CD8-positive, alpha-beta memory T cell (primary cell): ENCODE measurements at places on chromosomes 11 and 22.

- no peaks in the 10 kb centered on the region for H3K36me3 ChIP-seq
- H3K27me3 ChIP-seq: no peaks in the 10 kb centered on the region
- H3K4me3 ChIP-seq: no peak overlapping the region
- H3K4me1 ChIP-seq: no peaks in the 10 kb centered on the region
- DNase-seq: no peak
These were observed 380.1 kb downstream of the LARGE1 start for GRCh38 chr22:33539902-33540751.

- no peaks in the 10 kb centered on the region for H3K4me1 ChIP-seq
- H3K4me3 ChIP-seq: no peak overlapping the region
- no peaks in the 10 kb centered on the region for H3K36me3 ChIP-seq
- DNase-seq: no peak
These were observed 65.4 kb downstream of the GAB2 start for GRCh38 chr11:78351979-78352841.

DNA sequence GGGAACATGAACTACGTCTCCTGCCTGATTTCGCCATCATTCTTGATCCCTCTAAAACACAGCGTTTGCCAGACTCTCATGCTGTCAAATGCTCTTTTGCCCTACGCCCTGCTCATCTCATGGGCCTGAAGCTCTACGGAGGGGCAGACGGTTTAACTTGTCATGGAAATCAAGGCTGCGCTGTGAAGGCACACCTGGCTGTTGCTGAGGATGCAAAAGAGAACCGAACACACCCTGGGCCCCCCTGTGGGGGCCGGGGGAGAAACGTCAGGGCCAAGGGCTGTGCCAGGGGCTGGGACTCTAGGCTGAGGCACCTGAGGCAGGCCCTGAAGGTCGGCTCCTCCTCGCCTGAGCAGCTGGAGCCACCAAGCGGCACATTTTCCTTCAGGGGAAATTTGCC lies 957.2 kb downstream of the BRD1 start:
- no peak overlapping the region for H3K4me3 ChIP-seq
- H3K4me1 ChIP-seq: no peaks in the 10 kb centered on the region
- no peak overlapping the region for H3K27ac ChIP-seq
- H3K27me3 ChIP-seq: no peaks in the 10 kb centered on the region

DNA sequence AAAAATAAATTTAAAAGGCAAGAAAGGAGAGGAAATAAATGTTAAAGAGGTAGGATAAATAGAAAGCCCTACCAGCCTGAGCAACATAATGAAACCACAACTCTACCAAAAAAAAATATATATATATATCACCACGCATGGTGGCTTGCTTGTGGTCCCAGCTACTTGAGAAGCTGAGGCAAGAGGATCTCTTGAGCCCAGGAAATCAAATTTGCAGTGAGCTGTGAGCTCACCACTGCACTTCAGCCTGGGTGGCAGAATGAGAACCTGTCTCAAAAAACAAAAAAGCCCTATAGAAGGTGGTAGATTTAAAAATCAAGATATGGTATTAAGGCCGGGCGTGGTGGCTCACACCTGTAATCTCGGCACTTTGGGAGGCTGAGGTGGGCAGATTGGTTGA lies 10.5 kb downstream of the NUCB2 start:
- H3K36me3 ChIP-seq: no peaks in the 10 kb centered on the region
- H3K27me3 ChIP-seq: no peaks in the 10 kb centered on the region
- no peak overlapping the region for H3K4me3 ChIP-seq
- no peak for DNase-seq

GRCh38 chr22:20254975-20255946 lies 12.9 kb downstream of the RTN4R start:
- H3K36me3 ChIP-seq: no peaks in the 10 kb centered on the region
- H3K4me3 ChIP-seq: no peak overlapping the region
- H3K4me1 ChIP-seq: no peaks in the 10 kb centered on the region
- no peak overlapping the region for H3K27ac ChIP-seq
- no peak for DNase-seq

DNA sequence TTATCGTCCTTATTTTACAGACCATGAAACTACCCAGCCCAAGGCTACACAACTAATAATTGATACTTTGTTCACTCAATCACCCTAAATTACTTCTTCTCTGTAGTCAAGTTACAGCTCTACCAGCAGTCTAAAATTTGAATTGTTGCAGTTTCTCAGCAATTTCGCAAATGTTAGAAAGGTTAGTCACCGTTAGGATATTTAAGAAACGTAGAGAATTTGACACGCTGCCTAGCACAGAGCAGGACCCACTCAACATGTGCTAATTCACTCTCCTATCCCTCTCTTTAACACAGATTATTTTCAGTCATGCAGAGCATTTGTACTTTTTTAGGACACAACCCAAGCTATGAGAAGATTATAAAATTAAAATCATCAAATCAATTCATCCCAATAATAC lies 771.1 kb upstream of the LUZP2 start:
- no peak for DNase-seq
- H3K4me1 ChIP-seq: no peaks in the 10 kb centered on the region
- H3K4me3 ChIP-seq: no peak overlapping the region
- no peaks in the 10 kb centered on the region for H3K36me3 ChIP-seq

- H3K27me3 ChIP-seq: no peaks in the 10 kb centered on the region
- no peak overlapping the region for H3K27ac ChIP-seq
- DNase-seq: no peak
- no peak overlapping the region for H3K4me3 ChIP-seq
- no peaks in the 10 kb centered on the region for H3K4me1 ChIP-seq
- H3K36me3 ChIP-seq: peaks cover 33% of the 10 kb centered on the region
These were observed 33.1 kb downstream of the CEP295 start for GRCh38 chr11:93694557-93694956.

DNA sequence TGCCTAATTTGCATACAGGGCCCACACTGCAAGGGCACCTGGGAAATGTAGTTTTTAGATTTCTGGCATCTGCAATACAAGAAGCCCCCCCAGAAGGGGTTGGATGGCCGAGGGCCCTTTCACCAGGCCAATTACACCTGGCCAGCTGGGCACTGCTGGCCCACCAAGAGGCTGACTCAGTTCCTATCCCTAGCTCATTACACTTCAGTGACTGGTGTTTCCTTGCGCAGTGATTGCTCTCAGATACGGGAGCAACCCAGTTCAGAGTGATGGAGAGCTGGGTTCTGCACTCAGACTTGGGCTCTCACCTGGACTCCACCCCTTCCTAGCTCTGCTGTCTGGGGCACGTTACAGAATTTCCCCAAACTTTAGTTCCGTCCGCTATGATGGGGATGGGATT lies 81.1 kb upstream of the SHANK2 start:
- no peak overlapping the region for H3K4me3 ChIP-seq
- H3K36me3 ChIP-seq: no peaks in the 10 kb centered on the region
- no peaks in the 10 kb centered on the region for H3K4me1 ChIP-seq
- DNase-seq: no peak
- no peak overlapping the region for H3K27ac ChIP-seq

GRCh38 chr11:65423516-65424204 lies 1.1 kb downstream of the NEAT1 start:
- no peaks in the 10 kb centered on the region for H3K27me3 ChIP-seq
- DNase-seq: no peak
- peaks cover 52% of the 10 kb centered on the region for H3K4me1 ChIP-seq
- peak overlapping the region; percentile 89 for H3K4me3 ChIP-seq
- H3K36me3 ChIP-seq: peaks cover 6% of the 10 kb centered on the region

- no peaks in the 10 kb centered on the region for H3K4me1 ChIP-seq
- no peak overlapping the region for H3K4me3 ChIP-seq
- no peak overlapping the region for H3K27ac ChIP-seq
- DNase-seq: no peak
- no peaks in the 10 kb centered on the region for H3K27me3 ChIP-seq
- peaks cover 5% of the 10 kb centered on the region for H3K36me3 ChIP-seq
These were observed 76.0 kb downstream of the EXT2 start for GRCh38 chr11:44171518-44171917.

DNA sequence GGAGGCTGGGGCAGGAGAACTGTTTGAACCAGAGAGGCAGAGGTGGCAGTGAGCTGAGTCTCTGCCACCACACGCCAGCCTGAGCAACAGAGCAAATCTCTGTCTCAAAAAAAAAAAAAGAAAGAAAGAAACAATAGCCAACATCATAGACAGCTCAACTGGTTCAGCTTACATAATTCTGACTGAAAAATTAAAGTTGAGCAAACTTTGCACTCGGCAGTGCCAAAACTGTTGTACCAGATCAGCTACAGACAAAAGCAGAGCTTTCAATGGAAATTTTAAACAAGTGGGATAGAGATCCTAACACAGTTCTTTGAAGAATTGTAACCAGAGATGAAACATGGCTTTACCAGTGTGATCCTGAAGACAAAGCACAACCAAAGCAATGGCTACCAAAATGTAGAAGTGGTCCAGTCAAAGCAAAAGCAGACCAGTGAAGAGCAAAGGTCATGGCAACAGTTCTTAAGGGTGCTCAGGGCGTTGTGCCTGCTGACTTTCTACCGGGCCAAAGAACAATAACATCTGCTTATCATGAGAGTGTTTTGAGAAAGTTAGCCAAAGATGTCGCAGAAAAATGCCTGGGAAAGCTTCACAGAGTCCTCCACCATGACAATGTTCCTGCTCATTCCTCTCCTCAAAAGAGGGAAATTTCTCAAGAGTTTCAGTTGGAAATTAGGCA lies 59.3 kb downstream of the TTC28 start:
- no peak overlapping the region for H3K27ac ChIP-seq
- no peaks in the 10 kb centered on the region for H3K4me1 ChIP-seq
- DNase-seq: no peak
- H3K27me3 ChIP-seq: peaks cover 17% of the 10 kb centered on the region
- no peak overlapping the region for H3K4me3 ChIP-seq

- H3K27ac ChIP-seq: no peak overlapping the region
- DNase-seq: no peak
- H3K4me3 ChIP-seq: no peak overlapping the region
- no peaks in the 10 kb centered on the region for H3K4me1 ChIP-seq
- no peaks in the 10 kb centered on the region for H3K27me3 ChIP-seq
These were observed 803.2 kb upstream of the CCDC90B start for GRCh38 chr11:84089072-84090057.

DNA sequence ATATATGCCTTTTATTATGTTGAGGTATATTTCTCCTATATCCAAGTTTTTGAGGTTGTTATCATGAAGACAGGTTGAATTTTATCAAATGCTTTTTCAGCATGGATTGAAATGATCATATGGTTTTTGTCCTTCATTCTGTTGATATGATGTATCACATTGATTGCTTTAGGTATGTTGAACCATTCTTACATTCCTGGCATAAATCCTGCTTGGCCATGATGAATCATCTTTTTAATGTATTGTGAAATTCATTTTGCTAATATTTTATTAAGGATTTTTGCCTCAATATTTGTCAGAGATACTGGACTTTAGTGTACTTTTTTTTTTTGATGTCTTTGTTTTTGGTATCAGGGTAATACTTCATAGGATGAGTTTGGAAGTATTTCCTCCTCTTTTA lies 283.8 kb upstream of the C11orf87 start:
- DNase-seq: no peak
- H3K27me3 ChIP-seq: no peaks in the 10 kb centered on the region
- no peak overlapping the region for H3K4me3 ChIP-seq
- H3K4me1 ChIP-seq: no peaks in the 10 kb centered on the region

- H3K4me3 ChIP-seq: no peak overlapping the region
- H3K27ac ChIP-seq: no peak overlapping the region
- peaks cover 19% of the 10 kb centered on the region for H3K4me1 ChIP-seq
- no peaks in the 10 kb centered on the region for H3K36me3 ChIP-seq
- no peaks in the 10 kb centered on the region for H3K27me3 ChIP-seq
- peak; percentile 59 for DNase-seq
These were observed 123.6 kb downstream of the ABTB2 start for GRCh38 chr11:34234086-34234740.

DNA sequence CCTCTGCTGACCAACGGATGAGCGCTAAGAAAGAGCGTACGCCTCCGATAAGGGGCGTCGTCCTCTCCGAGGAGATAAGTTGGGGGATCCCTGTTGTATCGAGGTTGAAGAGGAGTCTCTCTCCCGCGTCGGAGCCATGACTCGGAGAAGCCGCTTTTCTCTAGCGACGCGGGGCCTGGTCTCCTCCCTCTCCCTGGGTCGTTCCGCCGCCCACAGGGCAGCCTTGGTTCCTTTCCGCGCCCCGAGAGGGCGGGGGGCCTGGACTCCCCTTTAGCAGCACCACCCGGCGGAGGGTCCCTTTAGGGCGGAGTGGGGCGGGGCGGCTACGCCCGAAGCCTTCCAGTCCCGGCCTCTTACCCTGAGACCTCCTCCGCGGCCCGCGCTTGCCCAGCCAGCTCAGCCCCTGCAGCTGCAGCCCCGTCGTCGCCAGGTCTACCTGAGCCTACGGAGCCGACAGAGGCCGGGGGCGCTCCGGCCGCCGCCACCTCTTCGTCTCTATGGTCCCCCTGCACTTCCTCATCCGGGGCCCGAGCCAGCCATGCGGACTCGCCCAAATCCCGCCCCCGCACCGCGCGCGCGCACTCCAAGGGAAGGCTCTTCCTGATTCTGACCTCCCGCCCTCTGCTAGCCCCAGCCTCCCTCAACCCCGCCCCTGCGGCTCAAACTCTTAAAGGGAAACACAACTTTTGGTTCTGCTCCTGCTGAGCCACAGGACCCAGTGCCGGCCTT lies at the start of gene PRR14L:
Gene PRR14L (minus strand): TSS at position 497 of the 729 bp plus-strand sequence. CDS start 11,272 bp downstream, outside the sequence.
- peak within 1 kb of the TSS; percentile 78 for H3K4me3 ChIP-seq
- H3K27ac ChIP-seq: peak within 1 kb of the TSS; percentile 81
- H3K36me3 ChIP-seq: no peaks in the 10 kb centered on the region
- H3K4me1 ChIP-seq: peaks cover 47% of the 10 kb centered on the region

- H3K27ac ChIP-seq: no peak overlapping the region
- peaks cover 12% of the 10 kb centered on the region for H3K4me1 ChIP-seq
- no peaks in the 10 kb centered on the region for H3K36me3 ChIP-seq
- H3K4me3 ChIP-seq: no peak overlapping the region
- no peaks in the 10 kb centered on the region for H3K27me3 ChIP-seq
These were observed 47.2 kb upstream of the ADA2 start for GRCh38 chr22:17266251-17266971.

DNA sequence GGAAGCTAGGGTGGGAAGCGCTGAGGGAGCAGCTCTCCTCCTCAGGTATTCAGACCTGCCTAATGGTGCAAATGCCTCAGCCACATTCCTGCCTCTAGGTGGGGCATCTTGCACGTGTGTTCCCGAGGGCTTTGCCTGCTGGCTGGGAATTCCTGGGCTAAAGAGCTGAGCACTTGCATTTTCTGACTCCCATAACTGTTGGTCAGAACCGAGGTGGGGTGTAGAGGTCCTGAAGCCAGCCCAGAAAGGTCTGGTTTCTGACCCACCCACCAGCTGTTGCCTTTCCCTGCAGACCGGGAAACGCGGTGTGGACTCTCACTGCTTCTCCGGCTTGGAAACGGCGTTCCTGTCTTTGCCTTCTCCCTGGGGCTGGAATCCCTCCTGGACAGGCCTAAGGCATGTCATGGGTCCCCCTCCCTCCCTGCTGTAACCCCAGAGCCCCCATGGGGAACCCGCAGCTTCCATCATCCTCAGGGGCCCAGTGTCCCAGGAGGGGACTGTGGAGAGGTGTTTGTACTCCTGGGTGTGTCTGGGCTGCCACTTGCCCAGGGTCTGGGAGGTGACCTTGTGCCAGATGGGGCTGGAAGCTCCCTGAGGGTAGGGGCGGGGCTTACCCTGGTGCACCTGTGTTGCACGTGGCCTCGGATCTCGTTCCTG lies 24.0 kb upstream of the SMIM38 start:
- no peak for DNase-seq
- no peak overlapping the region for H3K4me3 ChIP-seq
- no peaks in the 10 kb centered on the region for H3K27me3 ChIP-seq
- no peaks in the 10 kb centered on the region for H3K36me3 ChIP-seq
